ENCODE measurements at places on chromosomes 2 and 18.
A peak's percentile ranks its signal among the peaks of the same experiment; 100 is the strongest.

DNA sequence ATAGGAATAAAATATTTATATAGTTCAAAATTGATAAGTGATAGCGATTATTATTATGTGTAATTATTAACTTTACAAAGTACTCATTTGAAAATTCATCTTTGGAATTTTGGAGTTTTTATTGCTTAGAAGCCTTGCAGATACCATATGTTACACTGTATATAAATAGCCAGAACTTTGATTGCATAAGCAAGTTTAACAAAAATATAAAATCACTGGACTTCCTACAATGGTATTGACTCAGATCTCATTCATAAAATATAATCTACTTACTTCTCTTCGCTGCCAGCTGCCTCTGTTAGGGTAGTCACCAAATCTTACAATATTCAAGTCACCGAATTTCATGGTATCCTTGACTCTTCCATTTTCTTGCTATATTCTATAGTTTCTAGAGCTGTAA is 22.5 kb downstream of the KLHL14 start:
- no peak for DNase-seq

DNA sequence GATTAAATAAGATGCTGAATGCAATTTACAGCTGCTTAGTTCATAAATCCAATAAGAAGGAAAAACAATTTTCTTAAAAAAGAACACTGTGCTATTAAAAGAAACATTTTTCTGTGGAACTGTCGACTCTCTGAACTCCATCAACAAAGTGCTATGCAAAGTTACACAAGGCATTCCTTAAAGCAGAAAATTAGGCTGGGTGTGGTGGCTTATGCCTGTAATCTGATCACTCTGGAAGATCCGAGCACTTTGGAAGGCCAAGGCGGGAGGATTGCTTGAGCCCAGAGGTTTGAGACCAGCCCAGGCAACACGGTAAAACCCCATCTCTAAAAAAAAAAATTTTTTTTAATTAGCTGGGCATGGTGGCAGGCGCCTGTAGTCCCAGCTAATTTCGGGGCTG is 13.0 kb downstream of the MCM6 start:
- DNase-seq = no peak

DNA sequence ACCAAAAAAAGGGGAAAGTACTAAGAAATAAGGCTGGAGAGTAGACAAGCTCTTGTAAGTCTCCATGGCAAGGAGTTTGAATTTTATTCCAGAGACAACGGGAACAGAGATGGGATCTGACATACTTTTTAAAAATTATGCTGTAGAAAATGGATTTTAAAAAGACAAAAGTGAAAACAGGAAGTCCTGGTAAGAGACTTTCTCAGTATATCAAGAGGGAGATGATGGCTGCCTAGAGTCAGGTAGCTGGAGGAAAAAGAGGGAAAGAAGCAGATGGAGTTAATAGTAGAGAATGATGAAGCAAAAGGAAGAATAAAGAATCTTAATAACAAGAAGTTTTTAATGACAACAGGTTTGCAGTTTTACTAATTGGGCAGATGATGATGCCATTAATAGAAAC is 168.1 kb downstream of the SRBD1 start:
- no peak for DNase-seq

DNA sequence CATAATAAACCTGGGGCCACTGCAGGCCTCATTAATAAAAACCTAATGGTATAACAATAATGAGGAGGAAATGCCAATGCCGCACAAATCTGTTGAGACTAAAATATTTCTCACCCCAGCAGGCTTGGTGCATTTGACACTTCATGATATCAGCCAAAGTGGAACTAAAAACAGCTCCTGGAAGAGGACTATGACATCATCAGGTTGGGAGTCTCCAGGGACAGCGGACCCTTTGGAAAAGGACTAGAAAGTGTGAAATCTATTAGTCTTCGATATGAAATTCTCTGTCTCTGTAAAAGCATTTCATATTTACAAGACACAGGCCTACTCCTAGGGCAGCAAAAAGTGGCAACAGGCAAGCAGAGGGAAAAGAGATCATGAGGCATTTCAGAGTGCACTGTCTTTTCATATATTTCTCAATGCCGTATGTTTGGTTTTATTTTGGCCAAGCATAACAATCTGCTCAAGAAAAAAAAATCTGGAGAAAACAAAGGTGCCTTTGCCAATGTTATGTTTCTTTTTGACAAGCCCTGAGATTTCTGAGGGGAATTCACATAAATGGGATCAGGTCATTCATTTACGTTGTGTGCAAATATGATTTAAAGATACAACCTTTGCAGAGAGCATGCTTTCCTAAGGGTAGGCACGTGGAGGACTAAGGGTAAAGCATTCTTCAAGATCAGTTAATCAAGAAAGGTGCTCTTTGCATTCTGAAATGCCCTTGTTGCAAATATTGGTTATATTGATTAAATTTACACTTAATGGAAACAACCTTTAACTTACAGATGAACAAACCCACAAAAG is 580.9 kb upstream of the TMEFF2 start:
- no peak for DNase-seq

- no peak for DNase-seq
These were observed 211.0 kb upstream of the ZC3H15 start for GRCh38 chr2:186274936-186275575.

- DNase-seq = no peak
These were observed 482.0 kb upstream of the CHST9 start for GRCh38 chr18:27667064-27667463.

DNA sequence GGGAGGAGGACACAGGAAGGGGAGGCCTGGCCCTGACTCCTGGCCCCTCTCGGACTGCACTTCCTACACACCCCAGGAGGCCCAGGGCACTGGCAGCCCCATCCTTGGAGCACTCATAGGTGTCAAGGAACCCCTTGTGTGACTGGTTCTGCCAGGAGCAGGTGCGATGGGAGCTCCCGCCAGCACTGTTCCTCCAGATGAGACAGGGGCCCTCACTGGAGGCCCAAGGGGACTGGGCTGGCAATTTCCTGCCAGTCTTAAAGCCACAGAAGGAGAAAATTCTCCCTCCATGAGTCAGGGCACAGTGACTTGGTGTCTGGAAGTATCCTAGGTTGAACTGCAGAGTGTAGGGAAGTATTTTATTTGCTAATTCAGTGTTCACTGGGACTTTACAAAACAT is 42.8 kb upstream of the MAL start:
- DNase-seq = no peak

- DNase-seq = no peak
These were observed 94.4 kb upstream of the HDAC4 start for GRCh38 chr2:239495175-239495574.

GRCh38 chr2:37181726-37182684 is 6.5 kb downstream of the SULT6B1 start:
- DNase-seq = no peak

DNA sequence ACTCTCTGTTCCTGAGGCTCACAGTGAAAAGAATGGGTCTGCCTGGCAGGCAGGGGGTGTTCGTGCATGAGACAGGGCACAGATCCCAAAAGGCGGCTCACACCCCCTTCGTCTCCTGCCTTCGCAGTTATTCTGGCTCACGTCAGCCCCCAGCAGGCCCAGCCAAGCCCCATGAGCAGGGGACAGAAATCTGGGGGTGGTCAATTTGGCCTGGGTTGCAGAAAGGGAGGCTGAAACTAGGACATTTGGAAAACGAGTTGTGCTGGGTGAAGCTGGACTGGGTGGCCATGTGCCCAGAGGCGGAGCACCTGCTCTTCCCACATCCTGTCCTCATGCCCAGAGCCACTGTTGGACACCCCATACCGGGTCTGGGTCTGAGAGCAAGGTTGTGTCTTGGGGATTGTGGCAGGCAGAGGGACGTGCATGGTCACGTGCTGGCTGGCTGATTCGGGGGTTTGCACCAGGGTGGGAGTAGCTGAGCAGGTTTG is 99.0 kb upstream of the MCFD2 start:
- no peak for DNase-seq

GRCh38 chr2:46555646-46556234 is 76.4 kb downstream of the TMEM247 start:
- no peak for DNase-seq

DNA sequence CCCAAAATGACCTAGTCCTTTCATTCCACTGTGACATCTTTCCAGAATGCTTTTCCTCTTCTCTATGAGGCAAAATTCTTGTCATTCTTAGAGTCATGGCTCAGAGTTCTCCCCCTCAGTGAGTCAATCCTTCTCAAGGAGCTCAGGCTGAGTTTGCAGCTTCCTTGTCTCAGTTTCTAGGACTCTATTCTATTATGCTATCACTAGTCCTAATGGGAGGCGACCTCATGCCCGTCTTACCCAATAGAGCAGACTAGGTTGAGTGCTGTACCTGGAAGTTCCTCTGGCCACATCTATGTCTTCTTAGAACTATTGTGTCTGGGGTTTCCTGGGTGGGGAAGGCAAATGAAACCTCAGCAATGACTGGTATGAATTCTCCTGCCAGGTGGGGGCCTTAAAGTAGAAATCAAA is 51.5 kb downstream of the HAUS1 start:
- no peak for DNase-seq

DNA sequence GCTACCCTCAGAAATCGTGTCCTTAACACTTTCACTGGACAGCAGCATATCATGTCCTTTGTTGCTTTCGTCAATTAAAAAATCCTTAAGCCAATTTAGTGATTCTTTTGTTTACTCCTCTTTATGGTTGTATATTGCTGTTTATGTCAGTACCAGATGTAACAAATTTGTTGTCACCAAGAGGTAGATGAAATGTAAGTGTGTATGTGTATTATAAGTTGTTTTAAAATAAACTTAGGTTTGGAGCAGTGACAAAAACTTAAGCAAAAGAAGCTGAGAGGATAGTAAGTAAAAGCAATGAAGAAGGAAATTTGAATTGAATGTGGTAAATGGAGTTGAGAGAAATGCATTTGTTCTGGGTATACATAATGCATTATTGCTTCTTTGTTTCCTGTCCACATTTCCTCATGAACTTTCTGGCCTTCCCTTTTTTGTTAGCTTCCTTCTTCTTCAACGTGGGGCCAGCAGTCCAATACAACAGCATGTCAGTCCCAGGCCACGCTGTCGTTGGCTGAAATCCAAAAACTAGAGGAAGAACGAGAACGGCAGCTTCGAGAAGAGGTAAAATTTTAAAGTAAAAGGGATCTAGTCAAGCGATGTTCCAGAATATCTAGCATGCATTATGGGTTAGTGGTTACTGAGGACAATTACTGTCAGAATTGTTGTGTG is 30.5 kb upstream of the SNORC start:
- DNase-seq = no peak

DNA sequence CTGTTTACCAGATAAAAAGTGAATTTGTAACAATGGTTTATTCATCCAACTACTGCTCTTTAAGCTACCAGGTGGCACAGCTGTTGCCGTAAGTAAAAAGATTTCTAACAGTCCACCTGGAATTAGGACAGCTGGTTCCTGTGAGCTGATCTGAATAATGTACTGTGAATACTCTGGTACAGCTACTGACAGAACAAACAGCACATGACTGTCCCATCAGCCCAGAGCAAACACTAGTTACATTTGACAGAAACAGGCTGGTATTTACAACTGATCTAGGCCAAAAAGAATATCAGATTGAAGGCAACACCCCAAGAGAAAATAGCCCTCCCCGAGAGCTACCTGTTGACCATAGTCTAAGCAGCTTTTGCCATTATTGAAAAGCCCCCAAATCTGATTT is 840.4 kb downstream of the CPS1 start:
- DNase-seq = peak; percentile 89

- no peak for DNase-seq
These were observed 101.5 kb downstream of the LDLRAD4 start for GRCh38 chr18:13320096-13320495.

DNA sequence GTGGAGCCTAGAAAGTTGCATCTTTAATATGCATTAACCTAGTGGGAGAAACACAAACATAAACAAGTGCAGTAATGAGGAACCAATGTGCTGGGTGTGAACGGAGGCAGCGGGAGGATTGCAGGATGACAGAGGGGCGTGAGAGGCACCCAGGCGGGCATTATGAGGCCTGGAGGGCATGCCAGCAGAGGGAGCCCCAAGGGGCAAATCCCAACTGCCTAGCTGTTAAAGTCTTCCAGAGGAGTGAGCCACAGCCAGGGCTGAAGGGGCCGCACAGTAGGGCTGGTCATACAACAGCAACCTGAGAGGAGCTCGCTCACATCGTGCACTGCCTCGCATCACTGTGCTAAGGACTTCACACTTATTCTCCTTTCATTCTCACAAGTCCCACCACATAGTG is 13.3 kb upstream of the PRELID3A start:
- DNase-seq = no peak

DNA sequence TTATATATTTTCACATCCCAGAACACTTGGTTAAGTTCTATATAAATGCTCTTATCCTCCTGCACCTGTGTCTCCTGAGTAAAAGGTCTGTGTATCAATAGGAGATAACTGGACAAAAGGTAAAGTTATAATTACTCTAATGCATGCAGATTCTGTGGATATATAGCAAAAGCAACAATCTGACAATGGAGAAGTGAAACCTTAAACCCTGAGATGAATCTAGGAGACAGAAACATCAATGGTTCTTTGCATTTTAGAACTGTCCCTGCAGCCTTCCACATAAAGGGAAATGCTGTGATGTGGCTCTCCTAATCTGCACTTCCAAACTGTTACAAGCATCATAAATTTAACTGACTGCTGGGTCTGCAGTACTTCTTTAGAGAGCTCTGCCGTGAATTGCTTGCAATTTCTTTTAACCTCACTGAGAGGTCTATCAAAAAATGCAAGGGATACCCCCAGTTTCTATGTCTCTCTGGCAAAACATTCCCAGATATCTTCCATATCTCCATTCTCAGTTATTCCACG is 42.8 kb upstream of the FSIP2 start:
- DNase-seq = no peak

DNA sequence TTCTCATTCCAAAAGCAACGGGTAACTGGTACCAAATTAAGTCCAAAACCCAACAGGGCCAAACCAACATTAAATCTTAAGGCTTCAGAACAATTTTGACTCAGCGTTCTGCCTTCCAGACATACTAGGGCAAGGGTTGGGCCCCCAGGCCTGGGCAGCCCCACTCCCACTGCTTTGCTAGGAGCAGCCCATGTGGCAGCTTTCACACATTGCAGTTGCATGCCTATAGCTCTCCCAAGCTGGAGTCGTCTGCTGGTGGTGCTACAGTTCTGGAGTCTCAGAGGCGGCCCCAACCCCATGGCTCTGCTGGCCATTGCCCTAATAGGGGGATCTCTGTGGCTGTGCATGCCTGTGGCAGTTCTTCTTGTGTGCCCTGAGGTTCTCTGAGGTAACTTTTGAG is 37.6 kb upstream of the CD226 start:
- DNase-seq = no peak

DNA sequence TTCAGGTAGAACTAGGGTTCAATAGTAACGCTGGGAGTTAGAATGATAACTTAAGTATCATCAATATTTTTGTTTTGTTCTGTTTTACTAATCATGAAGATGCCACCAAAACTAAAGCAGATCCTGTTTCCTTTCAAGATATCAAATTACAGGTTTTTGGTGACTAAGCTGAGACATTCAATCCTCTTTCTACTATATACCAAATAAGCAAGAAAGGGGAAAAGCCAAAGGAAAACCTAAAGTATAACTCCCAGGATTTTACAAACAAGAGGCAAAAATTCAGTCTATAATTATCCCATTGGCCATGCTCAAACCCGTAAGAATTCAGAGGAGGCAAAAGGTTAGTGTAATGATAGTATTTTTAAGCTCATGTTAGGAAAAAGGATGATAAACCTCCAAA is 175.2 kb upstream of the CCDC150 start:
- no peak for DNase-seq

Measured in NCI-H774 (cell line).